ENCODE measurements at places on chromosomes 7 and 10.

DNA sequence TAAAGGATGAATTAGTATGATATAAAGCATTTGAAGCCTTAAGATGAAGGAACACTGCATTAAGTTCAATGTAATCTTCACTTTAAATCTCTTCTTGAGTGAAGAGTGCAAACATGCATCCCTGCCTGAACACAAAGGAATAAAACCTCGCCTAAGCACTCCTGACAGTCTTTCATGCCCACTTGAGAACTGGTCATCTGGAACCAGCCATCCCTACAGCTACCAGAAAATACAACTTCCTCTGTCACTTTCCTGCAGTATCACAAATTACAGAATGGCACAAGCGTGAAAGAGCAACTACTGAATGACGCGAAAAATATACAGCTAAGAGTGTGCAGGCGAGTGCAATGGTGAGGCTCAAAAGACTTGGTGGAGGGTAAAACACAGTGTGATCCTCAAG is 1079.9 kb downstream of the CNTNAP2 start:
- DNase-seq, result no peak

DNA sequence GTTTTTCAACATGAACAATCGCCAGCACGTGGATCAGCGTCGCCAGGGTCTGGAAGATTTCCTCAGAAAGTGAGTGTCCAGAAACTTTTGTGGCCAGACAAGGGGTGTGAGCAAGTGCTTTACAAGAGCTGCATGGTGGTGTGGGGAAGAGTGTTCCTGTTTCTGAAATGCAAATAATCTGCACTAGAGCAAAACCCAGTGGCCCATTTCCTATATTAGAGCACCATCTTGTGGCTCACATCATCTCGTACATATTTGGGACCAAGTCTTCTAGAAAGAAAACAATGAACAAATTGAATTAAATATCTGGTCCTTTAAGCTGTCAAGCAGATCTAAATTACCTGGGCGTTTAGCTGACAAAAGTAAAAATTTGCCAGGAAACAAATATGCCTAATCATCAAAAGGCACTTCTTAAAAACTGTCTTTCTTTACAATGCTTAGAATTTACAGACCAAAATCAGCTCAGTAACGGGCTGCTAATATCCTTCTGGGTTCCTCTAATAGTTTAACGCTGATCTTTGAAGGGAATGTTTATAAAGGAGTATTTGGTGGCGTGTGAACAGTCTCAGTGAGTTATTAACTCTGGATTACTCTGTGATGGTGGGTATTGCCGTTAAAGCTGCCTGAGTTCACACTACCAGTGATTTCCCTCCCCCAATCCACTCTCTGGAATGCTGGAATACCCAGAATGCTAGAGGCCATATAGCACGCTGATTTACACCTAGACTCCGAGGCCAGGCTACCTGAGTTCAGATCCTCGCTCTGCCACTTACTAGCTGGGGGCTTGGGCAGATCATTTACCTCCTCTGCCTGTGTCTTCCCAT is 73.6 kb downstream of the SNX10 start:
- peak; percentile 86 for DNase-seq

GRCh38 chr7:76193883-76194282 is 7.8 kb upstream of the SRRM3 start:
- DNase-seq, result no peak

DNA sequence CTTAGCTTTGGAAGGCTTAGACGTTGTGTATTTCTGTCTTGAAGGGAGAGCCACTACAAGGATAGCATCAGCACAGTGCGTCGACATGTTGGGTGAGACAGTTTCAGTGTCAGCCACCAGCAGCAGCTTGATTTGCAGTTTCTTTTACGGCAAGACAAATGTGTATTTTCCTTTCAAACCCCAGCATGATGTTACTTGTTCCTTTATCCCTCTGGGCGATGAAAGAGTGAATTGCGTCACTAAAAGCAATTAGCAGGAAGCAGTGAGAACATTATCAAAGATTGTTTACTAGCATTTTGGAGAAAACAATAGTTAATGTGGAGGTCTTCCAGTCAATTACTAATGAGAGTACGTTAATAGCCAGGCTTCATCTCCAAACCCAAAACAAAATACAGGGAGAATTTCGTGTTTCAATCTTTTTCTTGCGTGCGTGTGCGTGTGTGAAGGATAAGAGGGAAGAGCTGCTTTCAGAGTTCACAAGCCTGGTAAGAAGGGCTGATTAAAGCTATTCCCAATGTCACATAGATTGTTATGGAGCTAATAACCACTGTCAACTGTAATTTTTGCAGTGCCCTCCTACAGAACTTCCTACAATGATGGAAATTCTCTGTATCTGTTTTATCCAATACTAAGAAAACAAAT is 157.1 kb upstream of the AOAH start:
- peak; percentile 42 for DNase-seq

DNA sequence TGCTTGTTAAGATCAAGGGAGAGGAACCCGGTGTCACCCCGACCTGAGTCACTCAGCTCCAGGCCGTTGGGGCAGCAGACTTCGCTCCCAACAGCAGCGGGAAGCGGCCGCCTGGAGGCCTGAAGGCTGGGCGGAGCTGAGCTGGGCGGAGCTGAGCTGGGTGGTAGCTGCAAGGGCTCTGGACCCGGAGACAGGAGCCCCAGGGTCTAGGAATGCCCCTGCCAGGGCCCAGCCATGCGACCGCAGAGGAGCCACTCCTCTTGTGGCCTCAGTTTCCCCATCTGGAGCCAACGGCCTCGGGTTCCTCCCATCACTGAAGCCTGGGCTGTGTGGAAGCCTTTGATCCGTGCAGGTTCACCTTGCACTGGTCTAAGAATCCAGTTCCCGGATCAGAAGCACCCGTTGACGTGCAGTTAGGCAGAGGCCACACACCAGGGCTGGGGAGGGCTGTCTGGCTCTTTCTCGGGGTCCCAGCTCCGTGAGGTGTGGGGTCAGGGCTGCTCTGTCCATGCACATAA is 21.9 kb upstream of the DPYSL4 start:
- DNase-seq, result no peak
